ENCODE measurements at places on chromosomes 12 and 14.

GRCh38 chr14:101956179-101956885 is 8.0 kb upstream of the DYNC1H1 start:
- no peak for DNase-seq

- DNase-seq: no peak
Measured at GRCh38 chr14:60720962-60721325, 3.2 kb downstream of the SIX4 start.

DNA sequence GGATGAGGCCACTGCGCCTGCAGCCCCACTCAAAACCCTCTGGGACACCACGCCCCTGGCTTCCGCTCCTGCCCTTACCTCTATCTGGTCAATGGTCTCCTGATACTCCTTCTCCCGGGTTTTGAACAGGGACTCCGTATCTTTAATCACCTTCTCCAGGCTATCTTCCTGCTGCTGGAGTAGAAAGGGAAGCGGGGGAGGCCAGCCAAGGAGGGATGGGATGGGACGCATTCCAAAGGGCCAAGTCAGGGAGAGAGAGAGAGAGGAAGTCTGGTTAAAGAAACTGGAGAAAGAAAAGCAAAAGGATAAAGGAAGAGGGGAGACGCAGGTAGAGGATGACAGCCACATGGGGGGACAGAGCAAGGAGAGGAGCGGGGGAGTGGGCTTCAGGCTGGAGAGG is 7.9 kb downstream of the IFFO1 start:
- no peak for DNase-seq

- no peak for DNase-seq
Measured at GRCh38 chr12:32475724-32476123, 76.4 kb downstream of the FGD4 start.

DNA sequence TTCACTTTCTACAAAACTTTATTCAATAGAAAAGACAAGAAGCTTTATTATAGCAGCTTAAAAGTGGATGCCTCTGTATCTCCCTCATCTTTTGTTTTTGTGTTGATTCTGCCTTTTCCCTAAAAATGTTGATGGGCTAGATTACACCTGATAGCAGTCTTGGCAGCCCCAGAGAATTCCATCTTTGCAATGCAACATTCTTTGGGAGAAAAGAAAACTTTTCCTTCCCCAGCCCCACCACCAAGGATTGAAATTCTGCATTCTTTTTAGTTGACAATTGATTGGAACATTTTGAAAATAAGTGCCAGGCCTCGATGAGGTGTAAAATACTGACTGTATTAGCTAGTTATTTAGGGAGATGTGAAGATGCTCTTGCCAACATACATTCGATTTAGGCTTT is 306.8 kb upstream of the G2E3 start:
- no peak for DNase-seq

DNA sequence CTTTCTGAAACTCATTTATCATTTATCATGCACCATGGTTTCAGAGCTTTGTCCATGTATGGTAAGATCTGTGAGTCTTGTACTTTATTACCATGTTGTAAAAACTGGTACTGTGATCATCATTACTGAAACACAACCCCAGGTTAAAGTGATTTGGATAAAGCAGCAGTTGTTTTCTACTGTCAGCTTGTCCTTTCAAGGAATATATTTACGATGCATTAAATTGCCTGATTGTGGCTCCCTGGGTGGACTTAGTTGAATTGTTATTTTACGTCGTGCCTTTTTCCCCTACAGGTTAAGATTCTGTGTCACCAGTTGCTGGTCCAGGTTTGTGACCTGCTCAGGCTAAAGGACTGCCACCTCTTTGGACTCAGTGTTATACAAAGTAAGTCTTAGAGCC is 46.1 kb downstream of the FRMD6 start:
- DNase-seq: no peak

GRCh38 chr14:62179367-62180018 is 417.3 kb downstream of the SNAPC1 start:
- peak; percentile 76 for DNase-seq

GRCh38 chr12:96172981-96173380 is 21.2 kb upstream of the ELK3 start:
- no peak for DNase-seq

DNA sequence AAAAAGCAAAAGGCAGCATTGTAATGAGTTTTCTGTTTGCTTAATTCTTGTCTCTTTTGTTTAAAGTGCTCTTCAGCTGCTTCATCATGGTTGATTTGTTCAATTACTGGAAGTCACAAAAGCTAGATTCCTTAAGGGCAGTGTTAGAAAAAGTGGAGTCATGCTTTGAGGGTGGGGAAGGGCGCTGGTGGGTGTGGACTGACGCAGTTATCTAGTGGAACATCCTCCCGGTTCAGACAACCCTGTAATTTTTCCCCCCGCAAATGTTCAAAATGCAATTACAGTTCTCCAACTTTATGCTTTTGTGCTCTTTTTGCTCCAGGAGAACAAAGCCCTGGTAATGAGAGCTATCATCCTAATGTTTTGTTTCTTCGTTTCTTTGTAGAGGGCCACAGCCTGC is 2.1 kb downstream of the AKAP6 start:
- no peak for DNase-seq

GRCh38 chr12:71684081-71684480 is 1.8 kb upstream of the TMEM19 start:
- DNase-seq: no peak

- DNase-seq: no peak
Measured at GRCh38 chr14:22852599-22852939, 16.2 kb downstream of the MMP14 start.

GRCh38 chr12:73892201-73892600 is 645.4 kb upstream of the ATXN7L3B start:
- no peak for DNase-seq

DNA sequence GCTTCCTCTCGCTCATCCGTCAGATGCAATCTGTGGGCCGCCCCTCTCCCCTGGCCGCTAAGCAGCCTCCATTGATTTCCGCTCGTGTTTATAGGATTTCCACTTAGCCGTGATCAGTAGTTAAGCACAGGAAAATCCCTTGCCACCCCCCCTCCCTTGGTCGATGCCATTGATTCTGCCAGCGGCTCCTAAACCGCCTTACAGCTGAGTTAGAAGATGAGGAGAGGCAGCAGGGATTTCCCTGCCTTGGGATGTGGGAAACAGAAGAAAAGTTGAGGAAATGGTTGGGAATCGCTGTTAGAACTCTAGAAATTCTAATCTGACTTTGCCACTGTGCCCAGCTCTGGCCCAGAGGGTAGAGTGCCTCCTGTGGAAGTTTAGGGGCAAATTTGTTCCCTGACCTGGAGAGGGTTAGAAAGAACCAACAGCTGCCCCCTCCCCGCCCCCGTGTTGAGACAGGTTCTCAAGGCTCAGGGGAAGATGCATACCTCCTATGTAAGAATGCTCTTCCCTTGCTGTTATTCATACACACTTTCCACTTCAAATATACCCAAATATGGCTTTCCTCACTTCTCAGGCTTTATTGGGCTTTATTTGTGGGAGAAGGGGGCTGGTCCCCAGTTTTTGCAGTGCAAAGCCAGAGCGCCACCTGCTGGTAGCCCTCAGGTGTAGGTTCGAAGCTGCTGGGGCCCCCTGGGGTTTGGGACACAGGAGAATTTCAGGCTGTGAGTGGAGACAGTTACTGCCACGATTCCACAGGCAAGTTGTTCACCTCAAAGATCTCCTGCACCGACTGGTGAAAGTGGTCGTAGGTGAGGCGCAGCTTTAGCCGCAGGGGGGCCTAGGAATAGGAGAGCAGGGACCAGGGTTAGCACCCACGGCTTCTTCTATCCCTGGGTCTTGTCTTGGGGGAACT is 3.2 kb downstream of the THTPA start:
- DNase-seq: peak; percentile 87

GRCh38 chr14:65373016-65373670 is 39.4 kb upstream of the FUT8 start:
- no peak for DNase-seq

DNA sequence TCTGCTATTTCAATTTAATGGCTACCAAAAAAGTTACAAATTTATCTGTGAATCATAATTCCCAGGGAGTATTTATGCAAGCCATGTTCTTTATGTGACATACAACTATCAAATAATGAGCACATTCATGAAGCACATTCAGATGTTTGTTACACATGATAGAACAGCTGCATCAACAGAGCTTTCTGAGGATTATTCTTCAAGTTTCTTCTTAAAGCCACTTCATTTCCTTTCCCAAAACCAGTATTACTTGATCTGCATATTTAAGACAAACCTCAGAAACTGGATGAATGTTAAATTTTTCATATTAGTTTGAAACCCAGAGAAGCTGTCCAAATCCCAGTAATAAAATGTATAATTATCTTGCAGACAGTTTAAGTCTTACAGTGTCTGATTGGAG is 73.6 kb upstream of the SOX5 start:
- no peak for DNase-seq

DNA sequence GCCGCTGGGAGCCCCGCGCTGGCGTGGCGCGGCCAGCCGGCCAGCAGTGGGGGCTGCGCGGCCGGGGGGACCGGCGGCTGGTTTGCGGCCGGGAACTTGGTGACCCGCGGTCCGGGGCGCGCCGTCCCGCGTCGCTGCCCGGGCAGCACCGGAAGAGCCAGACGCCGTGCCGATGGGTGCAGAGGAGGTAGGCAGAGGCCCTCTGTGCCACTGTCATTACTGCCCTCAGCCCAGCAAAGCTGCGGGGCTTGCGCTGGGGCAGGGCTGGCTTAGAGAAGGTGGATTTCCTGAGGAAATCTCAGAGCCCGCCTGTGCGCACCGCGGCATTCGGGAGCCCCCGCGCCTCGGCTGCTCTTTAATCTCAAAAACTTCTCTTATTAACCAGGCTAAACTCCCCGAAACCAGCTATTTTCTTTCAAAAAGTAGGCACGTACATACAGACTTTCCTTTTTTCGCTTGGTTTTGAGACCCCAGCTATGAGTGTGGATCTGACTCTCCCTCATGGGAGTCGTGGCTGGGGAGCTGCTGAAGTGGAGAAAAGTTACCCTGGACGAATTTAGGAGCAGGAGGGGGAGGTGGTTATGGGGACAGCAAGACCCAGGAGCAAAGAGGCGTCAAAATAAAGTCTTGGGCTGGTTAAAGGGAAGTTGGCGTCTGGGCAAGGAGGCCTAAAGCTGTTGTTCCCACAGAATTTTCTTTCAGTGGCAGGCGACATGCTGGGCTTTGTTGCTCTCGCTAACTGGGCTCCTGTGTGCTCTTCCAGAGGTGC is 802 bp downstream of the SUSD6 start:
- no peak for DNase-seq

DNA sequence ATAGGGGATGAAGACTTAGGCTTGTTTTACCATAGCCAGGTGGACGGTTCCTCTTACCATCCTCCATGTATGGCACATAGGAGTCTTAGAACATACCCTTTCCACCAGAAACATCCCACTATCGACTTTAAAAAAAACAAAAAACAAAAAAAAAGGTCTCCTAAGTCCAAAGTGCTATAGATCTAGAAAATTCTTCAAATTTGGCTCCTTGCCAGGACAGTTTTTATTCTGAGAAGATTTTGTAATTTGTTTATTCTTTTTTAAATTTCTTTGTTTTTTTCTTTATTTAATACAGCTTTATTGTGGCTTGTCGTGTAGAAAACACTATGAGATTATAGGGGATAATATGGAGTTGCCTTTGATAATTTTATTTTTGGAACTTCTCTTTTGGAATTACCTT is 197.7 kb downstream of the NUBPL start:
- DNase-seq: no peak

- DNase-seq: no peak
Measured at GRCh38 chr14:50901361-50901760, 29.5 kb downstream of the ABHD12B start.

DNA sequence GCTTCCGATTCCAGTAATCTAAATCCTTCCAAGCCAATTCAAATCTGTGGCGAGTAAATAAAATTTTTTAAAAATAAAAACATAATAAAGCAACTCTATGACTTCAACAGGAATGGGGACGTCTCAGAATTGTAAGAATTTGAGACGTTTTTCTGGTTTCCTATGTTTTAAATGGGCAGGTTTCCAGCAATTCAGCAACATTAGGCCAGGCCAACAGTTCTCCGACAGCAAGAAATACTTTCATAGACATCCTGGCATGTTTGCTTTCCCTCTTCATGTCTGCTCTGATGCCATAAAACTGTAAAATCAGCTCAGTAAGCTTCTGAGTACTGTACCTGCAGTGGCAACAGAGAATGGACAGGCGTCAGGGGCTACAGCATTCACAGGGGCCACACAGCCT is 35.8 kb upstream of the DICER1 start:
- no peak for DNase-seq

DNA sequence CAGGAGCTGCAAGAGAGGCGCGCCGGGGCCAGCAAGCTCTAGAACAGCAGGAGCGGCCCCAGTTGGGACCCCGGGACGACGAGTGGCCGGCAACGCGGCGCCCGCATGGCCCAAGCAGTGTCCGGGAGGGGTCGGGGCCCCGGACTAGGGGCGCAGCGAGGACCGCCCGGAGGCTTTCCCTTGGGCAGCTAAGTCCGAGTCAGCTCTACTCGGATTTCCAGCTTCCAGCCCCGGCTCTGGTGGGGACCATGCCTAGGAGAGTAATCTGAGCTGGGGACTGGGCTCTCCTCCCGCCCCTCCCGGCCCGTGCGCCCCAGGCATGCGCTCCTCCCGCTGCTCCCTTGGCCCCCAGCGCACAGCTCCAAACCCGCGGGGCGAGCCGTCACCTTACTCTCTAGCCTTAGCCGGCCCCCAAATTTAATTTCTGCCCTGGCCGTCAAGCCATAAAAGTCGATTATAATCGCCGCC is 41.6 kb upstream of the CAPRIN2 start:
- DNase-seq: no peak

- DNase-seq: no peak
Measured at GRCh38 chr12:80848858-80849257, 88.9 kb downstream of the LIN7A start.

DNA sequence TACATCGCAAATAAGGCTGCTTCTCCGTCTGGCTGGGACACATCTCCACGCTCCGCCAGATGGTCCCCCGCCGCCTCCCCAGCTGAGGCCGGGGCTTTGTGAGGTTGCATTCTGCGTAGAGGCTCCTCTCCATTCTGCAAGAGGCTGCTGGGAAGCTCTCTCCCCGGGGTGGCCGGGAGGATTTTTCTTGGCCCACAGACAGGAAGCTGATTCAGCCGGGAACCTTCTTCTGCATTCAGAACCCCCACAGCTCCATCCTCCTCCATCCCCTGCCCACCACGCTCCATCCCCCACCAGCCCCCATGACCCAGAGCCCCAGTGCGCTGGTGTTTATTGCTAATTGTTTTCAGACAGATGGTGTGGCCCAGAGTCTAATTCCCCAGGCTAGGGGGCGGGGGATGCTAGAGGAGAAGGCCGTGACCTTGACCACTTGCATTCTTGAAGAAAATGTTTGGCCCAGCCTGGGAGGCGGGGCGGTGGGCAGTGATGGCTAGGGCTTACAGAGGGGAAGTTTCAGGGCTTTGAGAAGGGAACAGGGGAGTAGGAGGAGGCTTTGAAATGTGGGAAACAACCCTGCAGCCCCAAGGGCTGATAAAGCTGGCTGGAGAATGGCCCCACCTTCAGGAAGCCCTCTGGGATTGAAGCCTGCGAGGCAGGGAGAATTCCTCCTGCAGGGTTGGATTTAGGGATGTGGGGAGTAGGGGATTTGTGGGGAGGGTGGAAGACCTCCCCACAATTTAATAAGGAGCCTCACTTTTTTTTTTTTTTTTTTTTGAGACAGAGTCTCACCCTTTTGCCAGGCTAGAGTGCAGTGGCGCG is 88.5 kb upstream of the NCOR2 start:
- no peak for DNase-seq

All from spinal cord (tissue), 10 donors.